Vagina (tissue), 2 donors: ENCODE measurements at places on chromosomes 6 and 20. TPM values are rescaled to one million over a fixed set of nuclear protein-coding genes. Genes with fewer than 3 reads are reported as not detected.

Gene HUS1B
- 0.98 TPM for total RNA-seq

DNA sequence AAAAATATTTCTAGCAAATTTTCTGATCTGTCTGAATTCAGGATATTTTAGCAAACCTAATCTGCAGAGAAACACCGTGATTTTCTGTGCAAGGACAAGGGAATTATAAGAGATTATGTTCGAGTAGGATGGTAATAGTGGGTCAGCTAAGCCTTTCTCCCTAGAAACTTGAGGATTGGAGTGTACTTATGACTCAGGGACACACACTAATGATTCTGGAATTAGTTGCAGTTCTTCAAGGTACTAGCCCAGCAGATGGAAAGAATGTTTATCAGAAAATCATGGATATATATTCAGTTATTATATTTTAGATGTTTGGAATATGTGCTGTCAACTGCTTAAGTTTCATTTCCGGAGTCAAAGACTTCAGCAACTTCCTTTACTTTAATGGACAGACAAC is 177.1 kb upstream of the MAP3K7 start:
- no peak for DNase-seq

DNA sequence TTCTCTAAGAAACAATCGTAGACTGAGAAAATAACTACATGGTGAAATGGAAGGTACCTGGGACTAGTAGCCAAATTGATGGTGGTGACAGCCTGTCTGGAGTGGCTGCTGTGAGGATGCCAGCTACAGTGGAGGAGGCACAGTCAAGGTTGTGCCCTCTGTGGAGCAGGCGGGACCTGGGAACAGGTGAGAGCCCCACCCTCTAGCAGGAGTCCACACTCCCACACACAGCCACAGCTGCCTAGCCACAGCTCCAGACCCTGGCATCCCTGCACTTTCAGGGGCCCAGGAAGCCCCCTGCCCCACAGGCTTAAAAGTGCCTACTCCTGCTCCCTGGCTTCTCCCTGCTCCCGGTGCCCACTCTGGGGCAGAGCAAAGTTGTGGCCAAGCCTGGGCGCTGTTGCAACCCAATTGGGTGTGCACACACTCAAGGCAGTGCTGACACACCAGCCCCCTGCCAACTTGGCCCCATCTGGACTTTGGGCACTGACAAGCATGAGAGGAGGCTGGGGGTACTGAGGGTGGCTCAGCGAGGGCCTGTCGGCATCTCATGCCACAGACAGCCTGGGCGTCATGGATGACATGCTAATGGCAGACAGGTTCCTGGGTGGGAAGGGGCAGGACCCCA is 548.7 kb downstream of the TBC1D32 start:
- no peak for DNase-seq

DNA sequence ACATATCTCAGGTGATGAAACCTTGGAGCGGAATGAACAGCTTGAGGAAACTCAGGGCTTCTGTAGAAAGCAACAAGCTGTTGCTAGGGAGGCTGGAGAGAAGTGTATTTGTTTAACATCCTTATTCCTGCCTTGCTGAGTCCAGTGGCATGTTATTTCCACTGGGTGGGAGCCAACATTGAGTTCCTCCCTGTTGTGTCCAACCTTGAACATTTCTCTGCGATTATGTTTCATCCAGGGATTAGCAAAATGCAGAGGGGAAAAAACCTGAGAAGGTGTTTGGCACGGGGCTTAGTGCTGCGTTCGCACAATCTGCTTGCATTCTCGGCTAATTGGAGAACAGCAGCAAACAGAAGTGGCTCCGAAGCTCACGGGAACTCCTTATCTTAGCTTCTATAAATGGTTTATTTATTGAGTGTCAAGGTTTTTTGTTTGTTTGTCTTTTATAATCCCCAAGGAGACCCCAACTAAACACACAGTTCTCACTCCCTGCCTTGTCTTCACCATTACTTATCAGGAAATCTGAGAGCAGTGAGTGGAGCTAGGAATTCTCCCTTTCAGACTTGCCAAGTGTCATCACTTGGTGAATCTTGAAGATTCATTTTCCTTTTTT is 412.8 kb downstream of the CDC5L start:
- DNase-seq, result no peak

Gene NECAB3
- total RNA-seq, result 29.2 TPM

- DNase-seq, result no peak
These were observed 681.0 kb downstream of the C6orf118 start for GRCh38 chr6:164628302-164628931.

Gene PPIL6
- total RNA-seq, result 3.9 TPM

- DNase-seq, result no peak
These were observed 116.3 kb upstream of the ENPP5 start for GRCh38 chr6:46287043-46287442.

Gene WDR27
- 41.5 TPM for total RNA-seq

- DNase-seq, result no peak
These were observed 38.4 kb downstream of the KIF25 start for GRCh38 chr6:168035661-168036545.

DNA sequence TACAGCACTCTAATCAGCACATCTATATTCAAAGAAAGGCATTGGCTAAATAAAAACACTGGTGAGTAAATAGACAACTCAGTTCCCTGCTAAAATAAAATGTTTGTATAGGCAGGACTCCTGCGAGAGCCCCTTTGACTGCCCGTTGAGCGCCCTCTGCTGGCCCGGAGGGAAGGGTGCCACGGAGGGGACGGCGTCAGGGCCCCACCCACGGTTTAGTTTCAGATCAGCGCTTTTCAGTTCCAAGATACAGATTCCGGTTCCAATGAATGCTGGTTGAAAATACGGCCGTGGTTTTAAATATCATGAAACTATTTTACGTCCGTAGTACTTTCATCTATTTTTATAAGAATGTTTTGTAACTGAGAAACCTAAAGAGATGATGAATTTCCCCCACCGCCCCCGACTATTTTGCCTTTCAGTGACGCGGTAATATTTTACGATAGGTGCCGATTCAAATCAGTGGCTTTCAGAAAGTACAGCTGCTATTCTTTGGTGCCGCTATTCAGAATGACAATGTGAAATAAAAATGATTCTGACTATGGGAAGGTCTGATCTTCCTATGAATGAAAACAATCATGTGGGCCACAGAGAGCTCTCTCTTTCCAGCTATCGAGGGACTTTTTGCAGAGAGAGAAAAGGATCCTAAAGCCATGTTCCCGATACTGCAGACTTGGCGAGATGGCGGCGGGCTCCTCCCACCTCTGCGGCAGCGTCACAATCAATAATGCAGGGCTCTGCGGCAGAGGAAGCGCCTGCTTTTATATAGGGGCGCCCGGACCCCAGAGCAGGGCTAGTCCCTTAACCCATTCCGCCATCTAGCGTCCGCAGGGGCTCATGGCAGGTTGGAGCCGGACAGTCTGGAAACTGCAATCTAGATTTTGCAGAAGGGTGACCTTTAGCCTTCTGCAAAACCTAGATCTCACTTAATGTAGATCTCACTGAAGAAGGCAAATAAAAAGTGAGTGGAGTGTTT is 10.6 kb upstream of the CCN6 start:
- no peak for DNase-seq

DNA sequence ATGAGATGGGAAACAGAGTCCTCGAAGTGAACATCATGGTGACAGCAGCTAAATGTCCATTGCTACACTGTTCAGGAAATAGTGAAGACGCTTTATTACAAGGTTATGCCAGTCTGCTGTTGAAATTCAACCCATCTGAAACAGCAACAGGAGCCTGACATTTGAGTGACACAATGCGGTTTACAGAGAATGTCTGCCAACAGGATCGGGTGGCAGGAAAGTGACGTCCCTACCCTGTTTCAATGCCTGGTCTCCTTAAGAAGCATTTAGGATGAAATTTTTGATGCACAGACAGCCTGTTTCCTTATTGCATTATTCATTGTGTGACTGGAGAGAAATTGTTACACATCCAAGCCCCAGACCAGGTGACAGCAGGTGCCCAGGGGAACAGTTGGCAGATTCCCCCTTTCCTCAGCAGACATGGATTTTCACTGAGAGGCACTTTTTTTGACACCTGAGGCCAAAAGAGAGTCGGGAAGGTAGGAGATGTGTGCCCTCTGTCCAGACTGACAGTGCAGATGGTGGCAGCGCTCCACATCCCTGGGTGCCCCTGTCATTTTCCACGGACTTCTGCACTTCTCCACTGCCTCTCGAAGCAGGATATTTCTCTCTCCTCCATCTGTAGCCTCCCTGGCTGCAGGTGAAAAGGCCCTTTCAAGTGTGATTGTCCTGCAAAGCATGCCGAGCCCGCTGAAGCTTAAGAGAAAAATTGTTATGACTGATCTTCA is 87.9 kb downstream of the BFSP1 start:
- no peak for DNase-seq

Gene ANKRD66
- not detected for total RNA-seq

DNA sequence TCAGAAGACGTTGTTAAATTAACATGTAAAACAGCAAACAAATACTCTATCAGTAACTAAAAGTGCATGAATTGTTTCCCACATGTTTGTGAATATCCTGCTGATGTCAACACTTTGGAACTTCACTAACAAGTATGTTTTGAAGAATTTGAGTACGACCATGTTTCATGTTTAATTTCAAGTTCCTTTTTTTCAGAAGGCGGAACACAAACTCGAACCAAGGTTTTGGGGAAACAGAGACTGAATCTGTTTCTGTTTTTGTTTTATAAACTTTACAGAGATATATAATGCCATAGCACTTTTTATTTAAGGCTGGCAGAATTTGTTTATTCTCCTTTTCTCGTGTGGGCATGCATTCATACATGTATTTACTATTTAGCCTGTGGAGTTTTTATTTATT is 509.3 kb upstream of the CITED2 start:
- no peak for DNase-seq

Gene ENTPD6
- total RNA-seq, result 51.3 TPM

- DNase-seq, result no peak
These were observed 30.4 kb upstream of the TSHZ2 start for GRCh38 chr20:52941808-52942207.
